Stimulated activated CD8-positive, alpha-beta memory T cell treated with anti-CD3 and anti-CD28 coated beads, Interleukin-7, amount 100 ng/mL, for 24 hours (primary cell): ENCODE measurements at places on chromosomes 3 and 15.

GRCh38 chr3:30253832-30254231 is 352.6 kb upstream of the TGFBR2 start:
- no peak for DNase-seq

DNA sequence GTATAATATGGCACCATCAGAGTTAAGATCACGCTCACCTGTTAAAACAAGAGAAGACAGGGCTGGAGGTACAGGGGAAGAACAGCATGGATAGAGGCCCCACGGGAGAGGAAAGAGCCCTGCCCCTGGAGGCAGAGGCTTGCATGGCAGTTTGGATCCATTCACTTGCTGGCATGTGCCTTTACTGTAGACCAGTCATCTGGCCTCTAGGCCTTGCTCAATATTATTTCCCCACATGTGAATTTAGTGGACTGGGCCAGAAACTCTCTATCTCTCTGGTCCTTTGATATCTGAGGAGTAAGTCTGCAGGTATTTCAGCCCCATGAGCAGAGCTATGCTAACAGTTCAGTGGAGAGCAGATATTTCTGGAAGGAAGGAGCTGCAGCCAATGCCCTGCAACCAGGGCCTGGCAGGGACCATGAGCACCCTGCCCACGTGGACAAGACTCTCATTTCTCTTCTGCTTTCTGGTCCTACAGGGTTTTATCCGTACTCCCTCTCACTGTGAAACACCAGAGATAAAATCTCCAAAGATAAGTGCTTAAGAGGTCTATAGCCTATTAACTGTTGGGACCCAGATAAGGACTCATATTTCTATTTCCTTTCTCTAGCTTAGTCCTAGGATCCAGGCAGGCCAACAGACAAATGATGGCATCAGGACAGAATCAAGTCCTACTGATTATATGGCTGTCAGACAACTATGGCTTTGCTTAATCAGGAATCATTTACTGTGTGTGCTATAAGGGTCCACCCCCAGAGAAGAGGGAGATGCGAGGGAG is 65.0 kb downstream of the CLDN11 start:
- no peak for DNase-seq

DNA sequence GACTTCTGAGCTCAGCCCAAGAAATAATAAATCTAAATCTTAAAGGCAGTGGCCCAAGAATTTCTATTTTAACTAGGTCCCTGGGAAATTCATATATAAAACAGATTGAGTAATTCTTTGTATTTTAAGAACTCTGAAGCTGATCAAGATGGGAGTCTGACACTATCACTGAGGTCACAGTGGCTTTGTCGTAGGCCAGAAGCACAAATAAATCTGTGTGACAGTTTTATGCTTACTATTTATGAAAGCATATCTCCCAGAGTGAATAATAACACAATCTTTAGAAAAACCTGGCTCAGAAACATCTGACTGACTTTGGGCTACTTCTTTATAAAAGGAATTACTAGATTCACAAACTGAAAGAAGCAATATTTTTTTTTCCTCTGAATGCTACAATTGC is 51.9 kb downstream of the SLITRK3 start:
- no peak for DNase-seq

- DNase-seq: no peak
Observed at GRCh38 chr3:46386205-46386604, 15.5 kb downstream of the CCR5 start.

DNA sequence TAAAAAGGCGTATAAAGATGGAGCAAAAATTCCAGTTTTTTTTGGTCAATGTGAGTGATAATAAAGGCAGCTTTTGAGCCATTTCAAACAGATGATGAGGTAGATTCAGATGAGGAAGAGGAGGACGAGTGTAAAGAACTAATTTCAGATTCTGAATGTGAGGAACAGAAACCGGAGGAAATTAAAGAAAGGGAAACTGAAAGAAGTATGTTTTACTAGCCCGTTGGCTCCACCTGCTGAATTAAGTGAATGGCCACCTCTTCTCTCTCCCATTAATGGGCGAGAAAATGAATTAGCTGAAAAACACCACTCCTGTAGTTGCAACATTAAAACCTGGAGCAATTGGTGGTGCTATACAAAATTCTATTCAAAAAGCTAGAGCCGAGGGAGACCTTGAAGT is 55.4 kb downstream of the CYP19A1 start:
- DNase-seq: no peak

GRCh38 chr15:31556494-31557150 is 230.0 kb downstream of the KLF13 start:
- DNase-seq: no peak

GRCh38 chr15:72481015-72481659 is 7.0 kb downstream of the ARIH1 start:
- no peak for DNase-seq

GRCh38 chr3:194485468-194485880 is 1.3 kb downstream of the ATP13A3 start:
- DNase-seq: no peak

GRCh38 chr3:97350971-97351370 is 413.6 kb upstream of the ARL6 start:
- no peak for DNase-seq

GRCh38 chr3:173529062-173529711 is 131.6 kb downstream of the NLGN1 start:
- DNase-seq: no peak

DNA sequence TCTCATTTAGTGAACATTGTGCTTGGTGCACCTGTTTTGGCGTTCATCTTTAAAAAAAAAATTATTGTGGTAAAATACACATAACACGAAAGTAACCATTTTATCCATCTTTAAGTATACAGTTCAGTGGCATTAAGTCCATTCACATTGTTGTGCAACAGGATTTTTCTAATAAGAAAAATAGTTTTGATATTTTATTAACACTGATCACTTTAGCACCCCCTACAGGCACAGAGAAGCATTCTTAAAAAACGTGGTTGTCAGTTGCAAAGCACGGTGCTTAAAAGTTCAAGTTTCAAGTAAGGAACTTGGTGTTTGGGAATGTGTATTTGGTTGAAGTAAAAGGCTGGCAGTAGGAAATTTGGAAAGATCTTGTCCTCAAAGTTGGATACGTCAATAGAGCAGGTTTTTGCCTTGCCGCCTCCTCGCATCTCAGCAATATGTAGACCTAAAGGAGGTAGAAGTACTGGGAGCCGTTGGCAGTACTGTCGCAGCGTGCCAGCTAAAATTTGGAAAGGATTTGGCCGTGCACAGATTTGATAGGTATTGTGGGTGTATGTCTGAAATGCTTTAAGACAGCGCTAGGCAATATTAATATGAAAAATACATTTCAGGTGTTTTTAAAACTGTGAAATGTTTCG is 110.4 kb downstream of the LRRC28 start:
- DNase-seq: no peak

- no peak for DNase-seq
Observed at GRCh38 chr3:62090519-62090918, 282.8 kb downstream of the FEZF2 start.

GRCh38 chr3:110741891-110742290 is 329.7 kb upstream of the NECTIN3 start:
- DNase-seq: no peak

DNA sequence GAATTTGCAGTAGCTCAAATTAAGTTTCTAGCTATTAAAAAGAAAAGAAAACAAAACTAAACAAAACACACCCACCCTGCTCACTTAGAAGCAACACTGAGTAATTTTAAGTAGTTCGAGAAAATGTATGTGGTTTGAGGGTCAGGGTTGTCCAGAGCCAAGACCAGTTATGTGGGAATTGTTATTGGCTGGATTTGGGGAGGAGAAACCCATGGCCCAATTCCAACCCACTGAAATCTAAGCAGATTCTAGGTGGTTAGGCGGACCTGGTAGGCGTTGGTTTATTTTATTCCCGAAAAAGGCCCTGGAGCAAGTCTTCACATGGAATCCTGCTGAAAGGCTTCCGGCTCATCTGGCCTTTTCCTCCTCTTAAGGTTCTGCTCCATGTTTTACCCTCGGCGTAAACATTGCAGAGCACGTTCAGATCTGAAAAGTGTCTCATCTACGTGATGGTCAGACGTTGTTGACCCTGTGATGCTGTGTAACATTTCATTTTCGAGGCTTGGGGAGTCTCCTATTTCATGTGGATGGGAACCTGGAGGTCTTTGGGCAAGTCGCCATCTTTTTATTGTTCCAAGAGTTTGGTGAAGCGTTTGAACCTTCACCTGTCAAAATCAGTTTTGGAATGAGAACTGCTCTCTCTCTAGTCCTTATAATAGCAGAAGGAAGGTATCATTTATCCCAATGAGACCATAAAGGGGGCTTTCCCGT is 64.0 kb downstream of the FLNB start:
- DNase-seq: no peak

GRCh38 chr15:70539912-70540530 is 223.3 kb downstream of the UACA start:
- no peak for DNase-seq

- no peak for DNase-seq
Observed at GRCh38 chr15:68224546-68225250, 4.8 kb downstream of the CLN6 start.

GRCh38 chr15:76979331-76979925 is 15.5 kb upstream of the PSTPIP1 start:
- no peak for DNase-seq

DNA sequence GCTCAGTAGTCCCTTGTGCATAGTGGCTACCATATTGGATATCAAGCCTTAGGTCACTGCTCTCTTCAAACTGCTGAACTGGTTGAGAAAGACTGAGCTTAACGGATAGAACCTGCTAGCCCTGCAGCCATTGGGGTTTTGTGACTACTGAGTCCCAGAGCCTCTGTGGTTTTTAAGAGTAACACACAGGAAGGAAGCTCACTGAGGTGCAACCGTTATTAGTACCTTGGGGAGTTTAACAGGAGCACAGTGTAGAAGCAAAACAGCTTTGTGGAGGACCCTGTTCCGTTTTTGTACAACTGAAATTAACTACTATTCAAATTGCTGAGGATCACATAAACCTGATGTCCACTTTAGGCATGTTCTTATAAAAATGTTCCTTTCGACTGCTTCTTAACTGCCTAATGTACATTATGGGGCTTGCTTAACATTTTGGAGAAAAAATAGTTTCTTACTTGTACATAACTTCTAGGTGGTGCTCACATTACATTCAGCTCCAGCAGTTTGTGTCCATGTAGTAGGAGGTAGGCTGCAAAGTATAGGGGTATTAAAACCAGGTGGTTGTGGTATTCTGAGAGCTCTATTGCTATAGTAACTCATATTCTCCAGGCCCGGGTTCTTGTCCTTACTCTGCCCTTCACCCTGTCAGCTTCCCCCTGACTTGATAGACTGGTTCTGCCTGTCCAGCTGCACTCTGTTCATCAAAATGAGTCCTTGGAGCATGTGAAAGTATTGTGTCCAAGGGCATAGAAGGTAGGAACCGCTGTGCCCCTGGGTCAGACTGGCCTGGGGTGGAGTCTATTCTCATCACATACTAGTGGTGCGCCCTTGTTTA is 17.3 kb downstream of the PXK start:
- DNase-seq: no peak

DNA sequence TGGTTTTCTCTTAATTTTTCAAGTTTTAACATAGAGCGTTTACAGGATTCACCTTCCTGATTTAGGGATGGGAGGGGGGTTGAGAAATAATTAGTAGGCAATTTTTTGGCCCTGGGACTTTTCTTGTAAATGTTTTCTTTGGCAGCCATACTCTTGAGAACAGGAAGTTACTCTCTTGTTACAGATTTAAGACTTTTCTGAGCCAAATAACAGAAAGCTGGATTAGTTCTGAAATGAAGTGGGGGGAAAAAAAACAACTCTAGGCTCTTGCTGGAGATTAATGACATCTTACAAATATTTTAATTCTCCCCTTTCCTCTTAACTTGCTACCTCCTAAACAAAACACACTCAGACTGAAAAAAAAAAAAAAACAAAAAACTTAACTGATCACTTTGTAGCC is 13.8 kb upstream of the POLR2M start:
- DNase-seq: no peak

DNA sequence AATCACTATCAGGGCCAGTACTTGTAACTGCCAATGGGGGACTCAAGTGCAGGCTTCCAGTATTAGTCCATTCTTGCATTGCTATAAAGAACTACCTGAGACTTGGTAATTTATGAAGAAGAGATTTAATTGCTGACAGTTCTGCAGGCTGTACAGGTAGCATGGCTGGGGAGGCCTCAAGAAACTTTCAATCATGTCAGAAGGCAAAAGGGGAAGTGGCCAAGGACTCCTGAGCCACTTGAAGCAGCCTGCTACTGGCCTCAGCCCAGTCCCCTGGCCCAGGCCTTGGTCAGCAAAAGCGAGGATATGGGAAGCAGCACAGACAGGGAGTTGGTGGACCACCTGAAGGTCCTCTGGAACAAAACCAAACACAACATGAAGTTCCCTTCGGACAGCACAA is 29.2 kb upstream of the OR5K1 start:
- DNase-seq: no peak

DNA sequence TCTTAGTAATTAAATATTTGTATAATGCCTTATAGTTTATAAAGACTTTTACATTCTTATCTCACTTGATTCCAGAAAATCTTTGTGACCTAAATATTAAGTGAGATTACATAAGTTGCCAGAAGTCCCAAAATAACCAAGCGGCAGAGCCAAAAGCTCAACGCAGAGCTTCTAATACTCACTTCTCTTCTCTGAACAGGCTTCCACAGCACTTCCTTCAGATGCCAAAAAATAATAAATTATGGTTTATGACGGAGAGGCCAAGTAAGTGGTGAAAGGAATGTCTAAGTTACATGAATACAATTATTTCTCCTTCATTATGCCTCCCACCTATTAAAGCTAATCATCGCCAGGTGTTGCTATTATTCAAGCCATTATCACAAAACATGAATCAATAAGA is 110.3 kb downstream of the GBE1 start:
- no peak for DNase-seq

- DNase-seq: no peak
Observed at GRCh38 chr3:47940232-47940631, 76.0 kb downstream of the MAP4 start.

- DNase-seq: no peak
Observed at GRCh38 chr3:11510001-11510340, 133.7 kb downstream of the VGLL4 start.

- no peak for DNase-seq
Observed at GRCh38 chr3:137065381-137065780, 107.6 kb downstream of the IL20RB start.
